ENCODE measurements at places on chromosomes 4 and X. TPM values are rescaled to one million over a fixed set of nuclear protein-coding genes. Genes with fewer than 3 reads are reported as not detected.
A peak's percentile ranks its signal among the peaks of the same experiment; 100 is the strongest.

NPY2R gene
- total RNA-seq = not detected

APOOL gene
- total RNA-seq = 9.6 TPM

OTC gene
- total RNA-seq = 58.3 TPM

HSFX1 gene
- total RNA-seq = 3.8 TPM

RNF150 gene
- 3.7 TPM for total RNA-seq

MTNR1A gene
- total RNA-seq = not detected

LIN54 gene
- total RNA-seq = 13.0 TPM

CYTL1 gene
- total RNA-seq = not detected

SASH3 gene
- 2.2 TPM for total RNA-seq

UGT2B17 gene
- 254 TPM for total RNA-seq

DNA sequence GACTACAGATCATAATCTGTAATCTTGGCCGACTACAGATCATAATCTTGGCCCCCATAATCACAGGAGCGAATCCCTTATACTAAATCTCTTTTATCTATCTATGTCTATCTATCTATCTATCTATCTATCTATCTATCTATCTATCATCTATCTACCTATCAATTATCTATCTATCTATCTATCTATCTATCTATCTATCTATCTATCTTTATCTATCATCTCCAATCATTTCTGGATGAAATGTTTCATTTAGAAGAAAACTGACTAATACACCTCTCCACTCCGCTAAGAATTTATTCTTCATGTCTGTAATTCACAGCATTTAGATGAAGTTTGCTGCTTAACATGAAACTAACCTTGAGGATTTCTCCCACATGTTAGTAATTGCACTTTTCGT is 45.0 kb upstream of the ACSL1 start:
- H3K4me3 ChIP-seq = no peak overlapping the region
- H3K27me3 ChIP-seq = no peaks in the 10 kb centered on the region
- no peaks in the 10 kb centered on the region for H3K36me3 ChIP-seq
- no peaks in the 10 kb centered on the region for H3K4me1 ChIP-seq
- DNase-seq = no peak

GRCh38 chr4:9812501-9813340 is 31.3 kb downstream of the DRD5 start:
- no peaks in the 10 kb centered on the region for H3K36me3 ChIP-seq
- no peaks in the 10 kb centered on the region for H3K4me1 ChIP-seq
- H3K4me3 ChIP-seq = no peak overlapping the region
- no peak for DNase-seq
- no peaks in the 10 kb centered on the region for H3K27me3 ChIP-seq
- no peak overlapping the region for H3K27ac ChIP-seq

DNA sequence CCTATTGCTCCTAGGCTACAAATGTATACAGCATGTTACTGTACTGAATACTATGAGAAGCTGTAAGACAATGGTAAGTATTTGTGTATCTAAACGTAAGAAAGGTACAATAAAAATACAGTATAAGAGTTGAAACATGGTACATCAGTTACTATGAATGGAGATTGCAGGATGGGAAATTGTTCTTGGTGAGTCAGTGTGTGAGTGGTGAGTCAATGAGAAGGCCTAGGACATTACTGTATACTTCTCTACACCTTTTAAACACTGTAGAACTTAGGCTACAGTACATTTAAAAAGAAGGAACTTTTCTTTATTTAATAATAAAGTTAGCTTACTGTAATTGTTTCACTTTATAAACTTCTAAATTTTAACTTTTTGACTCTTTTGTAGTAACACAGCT is 2603.2 kb downstream of the PCDH7 start:
- DNase-seq = no peak
- H3K36me3 ChIP-seq = no peaks in the 10 kb centered on the region
- no peak overlapping the region for H3K27ac ChIP-seq
- no peaks in the 10 kb centered on the region for H3K27me3 ChIP-seq
- no peak overlapping the region for H3K4me3 ChIP-seq

GRCh38 chr4:78737035-78737434 is 39.1 kb upstream of the BMP2K start:
- no peak for DNase-seq
- H3K4me3 ChIP-seq = no peak overlapping the region
- no peaks in the 10 kb centered on the region for H3K4me1 ChIP-seq
- no peaks in the 10 kb centered on the region for H3K36me3 ChIP-seq
- H3K27ac ChIP-seq = no peak overlapping the region
- no peaks in the 10 kb centered on the region for H3K27me3 ChIP-seq

GRCh38 chrX:36198575-36198974 is 279.0 kb downstream of the CFAP47 start:
- H3K4me3 ChIP-seq = no peak overlapping the region
- no peak for DNase-seq
- H3K36me3 ChIP-seq = no peaks in the 10 kb centered on the region
- H3K4me1 ChIP-seq = no peaks in the 10 kb centered on the region

DNA sequence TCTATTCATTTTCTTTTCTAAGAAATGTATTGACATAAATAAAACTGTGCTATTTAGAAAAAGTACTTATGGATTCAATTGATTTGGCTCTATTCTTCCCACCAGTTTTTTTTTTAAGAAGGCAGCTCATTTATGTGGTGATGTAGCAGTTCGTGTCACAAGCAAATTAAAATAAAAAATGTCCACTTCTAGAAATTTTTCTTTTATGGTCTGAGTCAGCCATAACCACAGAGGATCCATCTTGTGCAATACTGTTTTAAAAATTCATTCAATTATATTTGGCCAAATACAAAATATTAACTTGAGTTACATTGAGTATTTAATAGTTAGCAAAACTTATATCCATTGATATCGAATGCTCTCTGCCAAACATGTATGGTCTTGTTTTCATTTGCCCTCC is 207.9 kb upstream of the FAT1 start:
- no peak for DNase-seq
- no peaks in the 10 kb centered on the region for H3K36me3 ChIP-seq
- H3K4me1 ChIP-seq = peaks cover 16% of the 10 kb centered on the region
- no peak overlapping the region for H3K4me3 ChIP-seq
- H3K27me3 ChIP-seq = no peaks in the 10 kb centered on the region

DNA sequence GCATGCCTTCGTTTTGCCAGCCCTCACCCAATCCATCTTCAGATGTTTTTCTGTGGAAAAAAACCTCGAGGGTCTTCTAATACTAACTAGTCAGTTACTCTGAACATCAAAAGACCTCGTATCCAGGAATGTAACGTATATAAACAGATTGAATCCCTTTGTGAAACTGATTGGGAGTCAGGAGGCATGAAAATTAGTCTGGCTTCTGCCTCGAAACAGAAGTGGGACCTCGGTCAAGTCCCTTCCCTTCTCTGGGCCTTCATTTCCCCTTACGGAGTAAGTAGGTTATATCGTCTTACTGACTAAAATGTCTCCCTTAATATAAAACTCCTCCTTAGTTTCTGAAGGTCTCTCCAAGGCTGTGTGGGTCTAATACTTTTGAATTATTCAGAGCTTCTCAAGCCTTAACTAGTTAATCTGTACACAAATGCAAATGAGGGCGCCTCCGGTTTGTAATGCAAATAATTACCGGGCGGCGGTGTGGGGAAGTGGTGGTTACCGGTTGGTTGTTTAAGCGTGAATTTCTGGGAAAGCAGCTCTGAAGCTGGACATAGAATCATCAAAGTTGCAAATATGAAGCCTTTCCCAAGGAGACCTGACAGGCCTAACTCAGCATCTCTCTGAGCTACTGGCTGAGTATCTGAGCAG is 11.4 kb upstream of the NKRF start:
- no peak for DNase-seq
- H3K27ac ChIP-seq = no peak overlapping the region
- peaks cover 7% of the 10 kb centered on the region for H3K4me1 ChIP-seq
- H3K4me3 ChIP-seq = no peak overlapping the region
- H3K36me3 ChIP-seq = no peaks in the 10 kb centered on the region
- H3K27me3 ChIP-seq = no peaks in the 10 kb centered on the region

GRCh38 chr4:175499735-175500352 is 312.2 kb downstream of the GPM6A start:
- H3K27ac ChIP-seq = no peak overlapping the region
- no peaks in the 10 kb centered on the region for H3K4me1 ChIP-seq
- H3K27me3 ChIP-seq = no peaks in the 10 kb centered on the region
- no peak for DNase-seq
- H3K4me3 ChIP-seq = no peak overlapping the region
- no peaks in the 10 kb centered on the region for H3K36me3 ChIP-seq

DNA sequence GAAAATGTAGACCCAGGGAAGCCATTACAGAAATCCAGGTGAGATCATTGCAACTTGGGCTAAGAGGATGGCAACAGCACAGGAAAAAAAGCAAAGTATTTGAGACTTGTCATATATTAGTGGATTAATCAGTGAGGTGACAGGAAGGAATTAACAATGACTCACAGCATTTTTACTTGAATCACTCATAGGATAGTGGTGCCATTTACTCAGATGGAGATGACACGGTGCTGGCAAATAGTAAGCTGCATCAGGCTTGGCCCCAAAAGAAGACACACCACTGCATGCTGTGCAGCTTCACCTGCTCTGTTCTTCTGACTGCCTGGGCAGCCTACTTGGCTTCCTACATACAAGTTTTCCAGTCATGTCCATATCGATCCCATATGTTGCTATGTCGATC is 144.8 kb downstream of the FRYL start:
- H3K4me3 ChIP-seq = no peak overlapping the region
- no peaks in the 10 kb centered on the region for H3K36me3 ChIP-seq
- no peak for DNase-seq
- H3K4me1 ChIP-seq = peaks cover 9% of the 10 kb centered on the region

DNA sequence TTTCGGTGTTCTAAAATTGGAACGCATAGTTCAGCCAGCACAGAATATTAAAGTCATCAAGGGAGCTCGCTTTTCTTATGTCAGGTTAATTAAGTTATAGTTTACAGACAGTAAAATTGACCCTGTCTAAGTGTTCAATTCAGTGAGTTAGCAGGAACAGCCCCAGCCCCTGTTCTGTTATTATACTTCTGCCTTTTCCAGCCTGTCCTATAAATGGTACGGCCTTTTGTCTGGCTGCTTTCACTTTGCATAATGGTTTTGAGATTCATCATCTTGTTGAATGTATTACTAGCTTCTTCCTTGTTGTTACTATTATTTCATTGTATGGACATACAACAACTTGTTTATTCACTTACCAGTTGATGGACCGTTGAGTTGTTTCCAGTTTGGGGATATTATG is 9.5 kb downstream of the CXCL13 start:
- H3K4me3 ChIP-seq = no peak overlapping the region
- no peaks in the 10 kb centered on the region for H3K36me3 ChIP-seq
- H3K27me3 ChIP-seq = no peaks in the 10 kb centered on the region
- no peak overlapping the region for H3K27ac ChIP-seq

- no peaks in the 10 kb centered on the region for H3K36me3 ChIP-seq
- H3K27ac ChIP-seq = no peak overlapping the region
- H3K4me1 ChIP-seq = no peaks in the 10 kb centered on the region
- no peaks in the 10 kb centered on the region for H3K27me3 ChIP-seq
- no peak for DNase-seq
Observed at GRCh38 chr4:126698224-126698623, 934.5 kb upstream of the INTU start.

- no peaks in the 10 kb centered on the region for H3K27me3 ChIP-seq
- H3K27ac ChIP-seq = no peak overlapping the region
- DNase-seq = no peak
- H3K4me3 ChIP-seq = no peak overlapping the region
- no peaks in the 10 kb centered on the region for H3K4me1 ChIP-seq
- no peaks in the 10 kb centered on the region for H3K36me3 ChIP-seq
Observed at GRCh38 chrX:101785142-101785541, 125.5 kb upstream of the ARMCX2 start.

- H3K4me3 ChIP-seq = no peak overlapping the region
- no peaks in the 10 kb centered on the region for H3K4me1 ChIP-seq
- H3K36me3 ChIP-seq = no peaks in the 10 kb centered on the region
Observed at GRCh38 chr4:76783836-76784235, 114.1 kb downstream of the SOWAHB start.

GRCh38 chr4:175514174-175514573 is 297.9 kb downstream of the GPM6A start:
- DNase-seq = no peak
- no peak overlapping the region for H3K4me3 ChIP-seq
- no peaks in the 10 kb centered on the region for H3K27me3 ChIP-seq
- H3K36me3 ChIP-seq = no peaks in the 10 kb centered on the region

GRCh38 chrX:52031371-52031770 is 37.6 kb downstream of the MAGED4B start:
- no peaks in the 10 kb centered on the region for H3K27me3 ChIP-seq
- no peaks in the 10 kb centered on the region for H3K36me3 ChIP-seq
- no peak overlapping the region for H3K4me3 ChIP-seq

GRCh38 chrX:136652822-136653723 is 5.1 kb downstream of the CD40LG start:
- no peaks in the 10 kb centered on the region for H3K27me3 ChIP-seq
- H3K4me1 ChIP-seq = no peaks in the 10 kb centered on the region
- DNase-seq = no peak

GRCh38 chr4:2786152-2786671 is 6.7 kb upstream of the SH3BP2 start:
- peak; percentile 61 for DNase-seq
- no peak overlapping the region for H3K4me3 ChIP-seq
- H3K27ac ChIP-seq = peak overlapping the region; percentile 59
- H3K4me1 ChIP-seq = no peaks in the 10 kb centered on the region
- no peaks in the 10 kb centered on the region for H3K27me3 ChIP-seq

GRCh38 chr4:106647451-106647850 is 278.9 kb upstream of the GIMD1 start:
- no peaks in the 10 kb centered on the region for H3K36me3 ChIP-seq
- H3K27ac ChIP-seq = no peak overlapping the region

DNA sequence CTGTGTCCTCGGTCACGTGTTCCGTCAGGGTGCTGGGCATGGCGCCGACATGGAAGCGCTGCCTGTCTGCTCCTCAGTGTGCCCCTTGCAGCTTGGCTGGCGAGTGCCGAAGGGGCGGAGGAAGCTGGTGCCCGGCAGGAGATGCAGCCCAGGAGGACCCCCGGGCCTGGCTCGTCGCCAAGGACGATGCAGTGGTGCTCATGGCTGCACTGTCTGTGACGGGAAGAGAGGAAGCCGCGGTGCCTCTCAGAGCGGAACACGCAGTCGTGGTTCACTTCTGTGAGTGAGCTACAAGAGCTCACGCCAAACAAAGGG is 38.1 kb downstream of the FGFRL1 start:
- H3K36me3 ChIP-seq = no peaks in the 10 kb centered on the region
- H3K4me3 ChIP-seq = no peak overlapping the region
- H3K4me1 ChIP-seq = peaks cover 13% of the 10 kb centered on the region

GRCh38 chrX:53044995-53045394 is 3.6 kb upstream of the GPR173 start:
- DNase-seq = no peak
- H3K4me3 ChIP-seq = no peak overlapping the region
- no peak overlapping the region for H3K27ac ChIP-seq
- H3K36me3 ChIP-seq = no peaks in the 10 kb centered on the region
- no peaks in the 10 kb centered on the region for H3K27me3 ChIP-seq

GRCh38 chr4:28010577-28011240 is 1150.1 kb downstream of the STIM2 start:
- H3K36me3 ChIP-seq = no peaks in the 10 kb centered on the region
- no peaks in the 10 kb centered on the region for H3K4me1 ChIP-seq
- no peak for DNase-seq
- H3K4me3 ChIP-seq = no peak overlapping the region

- no peak for DNase-seq
- no peak overlapping the region for H3K27ac ChIP-seq
- no peaks in the 10 kb centered on the region for H3K36me3 ChIP-seq
- H3K27me3 ChIP-seq = no peaks in the 10 kb centered on the region
Observed at GRCh38 chr4:37464373-37465128, 220.0 kb downstream of the NWD2 start.

GRCh38 chr4:185936650-185937376 is 124.8 kb upstream of the SORBS2 start:
- H3K27ac ChIP-seq = no peak overlapping the region
- no peak overlapping the region for H3K4me3 ChIP-seq
- no peaks in the 10 kb centered on the region for H3K27me3 ChIP-seq
